ENCODE measurements at places on chromosomes 3 and 15.

DNA sequence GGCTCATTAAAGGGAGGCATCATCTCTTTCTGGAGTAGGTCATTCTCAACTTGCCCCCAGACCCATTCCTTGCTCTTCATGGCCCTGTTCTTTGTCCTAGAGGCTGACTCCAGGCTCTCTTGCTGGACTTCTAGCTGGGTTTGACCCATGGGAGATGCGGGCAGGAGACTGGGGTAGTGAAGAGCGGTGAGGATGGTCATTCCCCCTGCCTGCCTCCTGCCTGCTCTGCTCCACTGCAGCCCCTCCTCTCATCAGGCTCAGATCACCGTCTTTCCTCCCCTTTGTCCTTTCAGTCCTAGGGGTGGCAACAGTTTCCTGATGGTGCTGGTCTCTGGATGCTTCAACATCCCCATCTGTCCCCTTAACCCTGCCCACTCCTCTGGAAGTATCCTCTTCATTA lies 170.9 kb downstream of the ABHD5 start:
- no peaks in the 10 kb centered on the region for H3K36me3 ChIP-seq
- H3K4me3 ChIP-seq: no peak overlapping the region
- H3K27ac ChIP-seq: no peak overlapping the region
- H3K27me3 ChIP-seq: no peaks in the 10 kb centered on the region
- DNase-seq: no peak

GRCh38 chr3:69881051-69881450 lies 118.5 kb upstream of the SAMMSON start:
- no peak for DNase-seq
- H3K27ac ChIP-seq: no peak overlapping the region
- no peaks in the 10 kb centered on the region for H3K27me3 ChIP-seq
- no peaks in the 10 kb centered on the region for H3K4me1 ChIP-seq

DNA sequence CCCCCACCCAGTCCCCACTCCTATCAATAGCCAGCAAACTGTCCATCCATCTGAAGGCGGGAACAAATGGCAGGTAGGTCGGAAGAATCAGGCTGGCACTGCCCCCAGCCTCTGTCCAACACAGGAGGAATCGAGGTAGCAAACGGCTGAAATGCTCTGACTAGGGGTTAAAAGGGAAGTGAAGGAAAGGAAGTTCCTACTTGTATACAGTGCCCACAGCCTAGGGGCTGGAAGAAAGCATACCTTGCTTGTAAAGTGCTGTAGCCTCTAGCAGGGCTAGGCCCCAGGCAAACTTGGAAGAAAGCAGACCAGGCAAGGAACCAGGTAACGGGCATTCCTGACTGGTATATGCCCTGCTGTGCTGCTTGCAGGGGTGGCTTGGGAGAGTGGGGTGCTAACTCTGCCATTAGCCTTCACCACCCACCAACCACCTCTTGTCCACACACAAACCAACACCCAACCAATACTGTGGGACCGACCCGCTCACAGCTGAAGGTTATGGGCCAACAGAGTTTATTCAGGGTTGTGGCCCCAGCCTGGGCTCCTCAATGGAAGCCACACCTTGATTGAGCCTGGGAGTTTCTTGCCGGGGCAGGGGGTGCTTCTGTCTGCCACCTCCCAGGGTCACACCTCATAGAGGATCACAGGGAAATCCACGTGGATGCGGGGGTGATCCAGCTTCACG lies 2.4 kb downstream of the TUSC2 start:
- no peak overlapping the region for H3K4me3 ChIP-seq
- DNase-seq: no peak
- no peaks in the 10 kb centered on the region for H3K36me3 ChIP-seq
- peaks cover 41% of the 10 kb centered on the region for H3K4me1 ChIP-seq
- no peak overlapping the region for H3K27ac ChIP-seq

DNA sequence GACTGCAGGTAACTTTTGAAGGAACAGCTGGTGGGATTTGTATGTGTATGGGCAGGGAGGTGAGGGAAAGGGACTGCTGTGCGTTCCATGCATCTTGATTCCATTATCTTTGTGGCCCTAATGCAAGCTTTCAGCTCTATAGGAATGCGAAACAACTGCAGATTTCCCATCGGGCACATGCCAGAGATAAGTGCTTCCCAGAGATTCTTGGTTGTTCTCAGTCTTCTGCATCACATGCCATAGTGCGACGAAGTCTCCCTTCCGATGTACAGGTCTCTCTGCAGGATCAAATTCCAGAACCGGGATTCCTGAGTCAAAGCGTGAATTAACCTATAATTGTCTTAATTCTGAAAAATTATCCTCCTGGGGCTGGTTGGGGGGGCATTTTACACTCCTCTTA lies 72.6 kb upstream of the NSMCE3 start:
- no peaks in the 10 kb centered on the region for H3K36me3 ChIP-seq
- no peaks in the 10 kb centered on the region for H3K4me1 ChIP-seq
- no peak overlapping the region for H3K4me3 ChIP-seq
- no peak overlapping the region for H3K27ac ChIP-seq

- no peaks in the 10 kb centered on the region for H3K27me3 ChIP-seq
- no peaks in the 10 kb centered on the region for H3K36me3 ChIP-seq
- no peak overlapping the region for H3K4me3 ChIP-seq
- H3K4me1 ChIP-seq: no peaks in the 10 kb centered on the region
Measured at GRCh38 chr15:70014860-70015490, 82.7 kb downstream of the TLE3 start.

- H3K27ac ChIP-seq: no peak overlapping the region
- H3K27me3 ChIP-seq: no peaks in the 10 kb centered on the region
- no peaks in the 10 kb centered on the region for H3K4me1 ChIP-seq
- no peaks in the 10 kb centered on the region for H3K36me3 ChIP-seq
Measured at GRCh38 chr15:70627734-70628548, 135.4 kb downstream of the UACA start.

DNA sequence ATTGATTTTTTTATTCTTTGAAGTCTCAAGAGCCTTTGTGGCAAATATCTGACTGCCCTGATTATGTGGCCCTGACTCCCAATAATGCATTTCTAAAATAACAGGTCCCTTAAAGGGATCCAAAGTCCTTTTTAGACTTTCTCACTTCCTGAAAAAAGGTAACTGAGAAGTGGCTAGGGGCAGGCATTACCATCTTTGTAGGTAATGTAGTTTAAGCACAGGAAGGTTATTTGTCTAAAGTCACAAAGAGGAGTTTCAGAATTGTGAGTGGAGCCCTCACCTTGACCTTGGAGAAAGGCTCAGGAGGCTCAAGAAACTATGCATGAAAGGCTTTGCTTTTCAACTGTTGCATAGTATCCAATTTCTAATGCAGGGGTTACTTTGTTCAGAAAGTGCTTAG lies 142.9 kb upstream of the MRPL3 start:
- H3K36me3 ChIP-seq: no peaks in the 10 kb centered on the region
- H3K4me1 ChIP-seq: no peaks in the 10 kb centered on the region
- H3K27ac ChIP-seq: no peak overlapping the region
- H3K27me3 ChIP-seq: no peaks in the 10 kb centered on the region
- H3K4me3 ChIP-seq: no peak overlapping the region

- H3K4me3 ChIP-seq: no peak overlapping the region
- H3K27me3 ChIP-seq: no peaks in the 10 kb centered on the region
- H3K4me1 ChIP-seq: no peaks in the 10 kb centered on the region
- H3K27ac ChIP-seq: no peak overlapping the region
- no peak for DNase-seq
- H3K36me3 ChIP-seq: no peaks in the 10 kb centered on the region
Measured at GRCh38 chr15:27170851-27171250, 199.9 kb downstream of the GABRG3 start.

Measured in testis (tissue), 5 donors.